ENCODE measurements at places on chromosomes 5 and 9.

DNA sequence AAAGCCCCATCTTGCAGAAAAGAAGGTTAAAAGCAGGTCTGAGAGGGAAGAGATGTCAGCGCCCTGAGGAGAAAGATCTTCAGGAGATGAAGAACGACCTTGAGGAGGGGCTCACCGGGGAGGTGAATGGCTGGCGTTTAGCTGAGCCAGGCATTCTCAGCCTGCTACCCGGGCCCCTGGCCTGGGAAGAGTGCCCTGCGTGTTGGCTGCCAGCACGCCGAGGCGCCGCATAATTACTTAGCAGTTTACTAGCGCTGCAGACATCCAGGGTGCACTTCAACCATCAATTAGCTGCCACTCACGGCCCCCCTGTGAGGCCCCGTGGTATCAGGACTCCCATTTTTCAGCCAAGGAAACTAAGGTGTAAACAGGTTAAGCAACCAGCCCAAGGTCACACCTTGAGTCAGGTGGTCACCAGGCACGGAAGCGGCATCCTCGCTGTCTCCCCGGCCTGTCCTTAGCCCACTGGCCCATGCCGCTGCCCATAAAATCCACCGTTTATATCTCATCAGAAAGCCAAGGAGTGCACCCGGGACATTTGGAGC, 551.9 kb downstream of the BNC2 start:
- no peak for DNase-seq

- peak; percentile 76 for DNase-seq
These were observed 37.1 kb downstream of the PRDM6 start for GRCh38 chr5:123125962-123126732.

- no peak for DNase-seq
These were observed 129.7 kb downstream of the YIPF5 start for GRCh38 chr5:144040615-144041305.

DNA sequence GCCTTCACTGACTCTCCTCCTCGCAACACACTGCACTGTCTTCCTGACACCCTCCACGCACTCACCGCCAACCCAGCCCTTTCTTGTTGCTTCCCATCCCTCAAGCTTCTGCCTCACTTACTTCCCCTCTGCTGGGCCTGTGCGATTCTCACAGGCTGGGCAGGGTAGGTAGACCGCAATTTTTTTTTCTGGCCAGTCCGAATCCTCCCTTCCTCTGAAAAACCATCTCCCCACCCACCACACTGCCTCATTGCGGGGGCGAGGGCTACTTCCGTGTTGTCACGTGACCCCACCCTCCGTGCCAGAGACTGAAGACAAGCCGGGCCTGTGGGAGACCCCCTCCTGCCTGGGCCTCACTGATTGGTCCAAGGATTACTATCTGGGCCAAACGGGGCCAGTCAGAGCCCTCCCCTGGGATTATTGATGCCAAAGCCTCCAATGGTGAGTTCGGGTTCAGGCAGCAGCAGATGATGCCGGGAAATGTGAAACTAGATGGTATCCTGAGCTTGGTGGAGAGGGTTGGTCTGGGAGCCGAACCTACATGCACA, 73.1 kb downstream of the STK10 start:
- no peak for DNase-seq

DNA sequence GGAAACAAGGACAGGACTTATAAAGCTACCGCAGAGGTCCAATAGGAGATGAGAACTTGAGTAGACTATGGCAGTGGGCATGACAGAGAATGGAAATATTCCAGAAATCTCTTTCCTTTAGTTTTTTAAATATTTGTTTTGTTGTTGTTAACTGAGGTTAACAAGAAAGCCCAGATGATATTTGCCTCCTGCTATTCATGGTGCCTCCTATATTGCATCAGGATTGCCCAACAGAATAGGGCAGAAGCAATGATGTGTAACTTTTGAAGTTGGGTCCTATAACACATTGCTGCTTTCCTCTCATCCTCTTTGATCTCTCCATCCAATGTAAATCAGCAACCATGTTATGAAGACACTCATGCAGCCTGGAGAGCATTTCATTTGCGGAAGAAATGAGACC, 42.8 kb downstream of the PDE4D start:
- no peak for DNase-seq

- DNase-seq, result no peak
These were observed 150.4 kb upstream of the PCSK5 start for GRCh38 chr9:75739884-75740611.

DNA sequence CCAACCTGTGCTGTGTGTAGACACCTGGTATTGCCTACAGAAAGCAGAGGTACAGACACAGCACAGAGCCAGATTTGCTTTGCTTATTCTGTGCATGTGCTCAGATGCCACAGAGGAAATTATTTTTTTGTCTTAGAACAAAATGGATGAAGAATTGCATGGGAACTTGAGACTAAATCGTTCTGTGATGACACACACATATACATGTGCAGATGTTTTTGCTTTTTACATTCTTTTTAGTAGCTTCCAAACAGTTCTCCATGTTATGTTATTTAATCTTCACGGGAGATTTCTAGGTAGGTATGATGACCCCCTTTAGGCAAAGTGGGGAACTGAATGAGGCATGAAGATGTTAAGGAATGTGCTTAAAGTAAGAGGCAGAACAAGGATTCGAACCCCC, 221.5 kb upstream of the PANK3 start:
- peak; percentile 10 for DNase-seq

DNA sequence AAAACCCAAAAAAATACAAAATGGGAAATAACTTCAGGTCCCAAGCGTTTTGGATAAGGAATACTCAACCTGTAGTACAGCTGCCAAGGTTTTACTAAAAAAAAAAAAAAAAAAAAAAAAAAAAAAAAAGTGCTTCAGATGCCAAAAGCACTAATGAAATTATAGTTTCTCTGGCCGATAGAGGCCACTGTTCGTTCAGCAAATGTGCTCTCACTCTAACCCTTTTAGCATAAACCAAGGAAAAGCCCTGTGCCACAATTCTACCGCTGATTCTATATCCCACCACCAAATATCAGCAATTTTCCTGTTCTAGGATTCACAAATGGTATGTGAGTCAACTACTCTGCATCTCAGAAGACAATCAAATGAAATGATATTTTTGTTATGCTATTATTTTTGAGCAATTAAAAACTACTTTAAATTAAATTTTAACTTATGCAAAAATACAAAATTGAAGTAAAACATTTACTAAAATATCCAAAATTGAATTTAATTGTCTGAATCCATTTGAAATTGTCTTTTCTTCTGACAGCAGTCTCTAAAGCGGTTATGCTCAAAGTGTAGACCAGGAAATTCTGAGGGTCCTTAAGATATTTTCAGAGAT, 79.8 kb downstream of the RICTOR start:
- peak; percentile 79 for DNase-seq

GRCh38 chr9:35108946-35109575, 6.1 kb upstream of the STOML2 start:
- no peak for DNase-seq

GRCh38 chr9:77016121-77016525, 3.3 kb upstream of the FOXB2 start:
- no peak for DNase-seq

DNA sequence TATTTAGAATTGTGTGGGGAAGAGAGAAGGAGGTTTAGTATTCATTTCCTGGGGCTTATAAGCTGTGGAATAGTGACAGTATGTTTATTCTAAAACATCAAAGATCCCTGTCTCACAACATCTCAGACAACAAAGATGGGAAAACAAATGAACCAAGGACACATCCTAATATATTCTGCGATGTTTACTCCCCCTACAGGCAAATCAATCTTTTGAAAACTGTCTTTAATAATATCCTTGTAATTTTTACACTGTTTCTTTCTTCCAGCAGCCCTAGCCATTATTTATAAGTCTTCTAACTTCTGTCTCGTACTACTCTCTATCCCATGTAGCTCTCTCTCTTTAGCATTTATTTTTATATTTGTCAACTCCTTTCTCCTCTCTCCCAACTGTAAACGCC, 33.5 kb upstream of the TMEM252 start:
- DNase-seq, result no peak

- no peak for DNase-seq
These were observed 91.9 kb upstream of the RASEF start for GRCh38 chr9:83154821-83155220.

DNA sequence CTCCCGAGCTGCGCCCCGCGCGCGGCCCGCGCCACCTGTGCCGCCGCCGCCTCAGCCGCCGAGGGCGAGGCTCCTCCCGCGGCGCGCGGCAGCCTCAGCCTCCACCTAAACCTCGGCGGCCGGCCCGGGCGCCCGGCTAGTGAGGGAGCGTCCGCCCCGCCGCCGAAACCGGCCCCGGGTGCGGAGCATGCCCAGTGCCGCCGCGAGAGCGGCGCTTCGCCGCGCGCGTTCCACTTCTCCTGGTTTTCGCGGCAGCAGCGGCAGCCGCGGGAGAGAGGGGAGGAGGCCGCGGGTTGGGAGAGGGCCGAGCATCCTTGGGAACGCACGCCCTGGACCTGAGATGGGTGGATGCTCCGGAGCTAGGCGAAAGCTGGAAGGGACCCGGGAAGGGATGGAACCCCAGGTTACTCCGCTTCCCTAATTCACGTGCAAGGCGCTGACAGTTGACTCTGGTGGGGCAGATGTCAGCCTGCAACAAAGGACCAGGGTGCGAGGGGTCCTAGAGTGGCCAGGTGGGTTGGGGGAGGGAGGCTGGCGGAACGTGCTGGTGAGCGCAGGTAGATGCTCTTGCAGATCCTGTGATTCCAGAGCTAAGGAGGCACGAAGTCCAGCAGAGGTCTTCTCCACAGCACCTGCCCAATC, at the start of gene CTNND2:
TSS of gene CTNND2 (minus strand) at position 182 of the 642 bp plus-strand sequence. CDS start 593 bp downstream, outside the sequence.
- DNase-seq, result peak; percentile 1

DNA sequence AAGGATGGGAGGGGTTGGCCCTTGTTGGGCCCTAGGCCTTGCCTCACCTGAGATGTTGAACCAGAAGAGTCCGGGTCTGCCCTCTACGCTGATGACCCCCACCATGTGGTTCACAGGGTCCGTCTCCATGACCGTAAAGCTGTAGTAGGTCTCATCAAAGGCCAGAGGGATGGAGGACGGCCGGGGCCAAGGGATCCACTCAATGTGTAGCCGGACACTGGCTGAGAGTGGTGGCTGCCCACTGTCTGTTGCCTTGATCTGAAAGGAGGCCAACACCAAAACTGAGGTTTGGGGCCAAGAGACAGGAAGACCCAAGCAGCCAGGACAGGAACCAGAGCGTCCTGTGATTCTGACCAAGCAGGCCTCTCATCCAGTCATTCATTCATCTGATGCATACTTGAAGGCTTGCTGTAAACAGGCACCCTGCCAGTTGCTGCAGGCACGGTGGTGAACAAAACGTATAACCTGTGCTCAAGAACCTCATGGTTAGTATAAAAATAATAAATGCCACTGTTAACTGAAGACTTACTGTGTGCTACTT, 37.9 kb downstream of the FAT2 start:
- DNase-seq, result no peak

DNA sequence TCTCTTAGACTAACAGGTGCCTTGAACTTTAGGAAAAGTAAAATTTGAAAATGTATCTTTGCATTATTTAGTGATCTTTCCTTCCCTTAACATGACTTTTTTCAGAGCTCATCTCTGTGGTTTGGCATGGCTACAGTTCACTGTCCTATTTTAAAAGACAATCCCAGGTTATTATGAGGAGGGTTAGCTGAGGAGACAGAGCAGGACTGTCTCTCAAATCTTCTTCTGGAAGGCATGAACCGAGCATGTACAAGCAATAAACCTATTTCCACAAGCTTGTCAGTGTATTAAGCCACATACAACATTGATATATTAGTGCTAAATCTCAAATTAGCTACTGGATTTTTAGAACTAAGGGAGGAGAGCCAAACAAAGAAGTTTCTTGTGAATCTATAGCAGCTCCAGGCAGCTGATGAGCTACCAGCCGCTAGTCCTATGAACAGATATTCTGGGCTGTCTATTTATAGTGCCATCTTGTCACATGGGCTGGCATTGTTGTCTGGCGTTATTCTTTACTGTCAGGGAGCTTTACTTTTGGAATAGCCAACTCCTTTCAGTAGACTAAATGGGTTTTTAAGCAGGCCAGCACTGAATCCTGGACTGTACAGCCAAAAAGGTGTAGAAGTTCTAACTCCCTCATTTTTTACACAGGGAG, 171.2 kb upstream of the ACTBL2 start:
- no peak for DNase-seq

DNA sequence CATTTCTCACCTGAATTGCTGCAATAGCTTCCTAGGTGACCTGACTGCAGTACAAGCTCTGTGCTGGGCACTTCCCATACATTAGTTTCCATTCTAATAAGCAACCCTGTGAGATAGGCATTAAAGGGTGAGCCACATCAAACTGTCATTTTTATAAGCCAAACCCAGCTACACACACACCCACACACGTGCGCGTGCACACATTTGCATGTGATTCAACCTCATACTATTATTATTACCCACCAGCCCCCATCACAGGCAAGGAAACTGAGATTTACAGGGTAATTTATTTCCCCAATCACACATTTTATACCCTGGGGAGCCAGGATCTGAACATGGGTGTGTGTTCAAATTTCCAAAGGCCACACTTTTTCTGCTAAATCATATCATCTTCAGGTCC, 93.6 kb downstream of the TTLL11 start:
- no peak for DNase-seq

- DNase-seq, result no peak
These were observed 244.3 kb downstream of the TAF11L14 start for GRCh38 chr5:17878541-17878940.

DNA sequence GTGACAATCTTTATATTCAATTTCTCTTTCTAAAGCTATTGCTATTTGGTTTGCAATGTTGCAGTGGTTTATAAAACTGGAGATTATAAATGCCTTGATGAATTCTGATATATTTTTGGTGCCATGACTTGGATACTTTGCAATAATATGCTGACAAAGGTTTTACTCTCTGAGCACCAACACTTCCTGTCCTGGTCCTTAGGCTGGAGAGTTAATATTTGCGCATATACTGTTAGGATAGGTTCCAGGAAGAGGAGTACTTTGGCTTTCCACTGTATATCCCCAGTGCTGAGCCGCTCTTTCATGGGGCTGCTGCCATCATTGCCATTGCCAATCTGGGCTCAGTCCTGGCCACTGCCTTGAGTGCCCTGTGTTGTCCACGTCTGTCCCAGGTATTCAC, 139.6 kb downstream of the ZCCHC7 start:
- DNase-seq, result no peak

- DNase-seq, result no peak
These were observed 16.5 kb upstream of the DMRT3 start for GRCh38 chr9:959914-960313.

DNA sequence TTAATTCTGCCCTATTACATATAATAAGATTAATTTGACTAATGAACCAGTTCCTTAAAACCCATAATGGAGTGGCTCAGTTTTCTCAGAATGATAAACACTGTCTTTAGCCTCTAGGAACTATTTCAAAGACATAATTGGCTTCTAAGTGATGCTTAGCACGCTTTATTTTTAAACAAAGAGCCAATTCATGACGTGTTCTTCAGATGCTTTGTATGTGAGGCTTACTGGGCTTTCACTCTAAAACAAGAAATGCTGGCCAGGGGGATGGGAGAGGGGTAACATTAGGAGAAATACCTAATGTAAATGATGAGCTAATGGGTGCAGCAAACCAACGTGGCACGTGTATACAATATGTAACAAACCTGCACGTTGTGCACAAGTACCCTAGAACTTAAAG, 7.6 kb upstream of the SFXN1 start:
- no peak for DNase-seq
